Heart right ventricle (tissue), 16 donors: ENCODE measurements at places on chromosomes 6 and 20.

- DNase-seq, result no peak
Observed at GRCh38 chr6:109927052-109927451, 51.1 kb upstream of the GPR6 start.

DNA sequence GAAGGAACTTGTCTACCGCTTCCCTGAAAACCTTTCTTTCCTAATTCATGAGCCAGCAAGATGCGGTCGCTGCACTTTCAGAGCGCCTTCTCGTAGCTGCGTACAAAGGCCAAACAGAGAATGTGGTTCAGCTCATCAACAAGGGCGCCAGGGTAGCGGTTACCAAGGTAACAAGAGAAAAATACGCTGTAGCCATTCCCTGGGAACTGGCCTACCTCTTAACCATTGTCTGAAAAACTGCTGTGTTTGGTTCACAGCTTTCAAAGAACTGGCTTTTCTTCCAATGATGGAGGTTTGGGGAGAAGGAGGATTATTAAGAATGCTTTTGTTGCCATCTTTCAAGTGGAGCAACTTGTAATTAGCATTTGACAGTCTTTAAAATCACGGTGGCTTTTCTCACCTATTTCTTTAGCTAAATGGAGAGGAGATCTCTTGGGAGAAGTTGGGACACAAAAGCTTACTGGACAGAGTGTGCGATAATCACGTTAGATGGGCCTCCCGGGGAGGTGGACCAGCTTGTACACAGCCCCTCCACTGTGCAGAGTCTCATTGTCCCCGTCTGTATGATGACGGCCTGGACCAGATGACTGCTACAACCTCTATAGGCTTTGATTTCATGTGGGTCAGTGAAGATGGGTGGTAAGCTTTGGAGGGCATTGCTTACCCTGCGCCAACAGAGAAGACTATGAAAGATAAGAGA is 71.5 kb downstream of the LYRM2 start:
- no peak for DNase-seq

DNA sequence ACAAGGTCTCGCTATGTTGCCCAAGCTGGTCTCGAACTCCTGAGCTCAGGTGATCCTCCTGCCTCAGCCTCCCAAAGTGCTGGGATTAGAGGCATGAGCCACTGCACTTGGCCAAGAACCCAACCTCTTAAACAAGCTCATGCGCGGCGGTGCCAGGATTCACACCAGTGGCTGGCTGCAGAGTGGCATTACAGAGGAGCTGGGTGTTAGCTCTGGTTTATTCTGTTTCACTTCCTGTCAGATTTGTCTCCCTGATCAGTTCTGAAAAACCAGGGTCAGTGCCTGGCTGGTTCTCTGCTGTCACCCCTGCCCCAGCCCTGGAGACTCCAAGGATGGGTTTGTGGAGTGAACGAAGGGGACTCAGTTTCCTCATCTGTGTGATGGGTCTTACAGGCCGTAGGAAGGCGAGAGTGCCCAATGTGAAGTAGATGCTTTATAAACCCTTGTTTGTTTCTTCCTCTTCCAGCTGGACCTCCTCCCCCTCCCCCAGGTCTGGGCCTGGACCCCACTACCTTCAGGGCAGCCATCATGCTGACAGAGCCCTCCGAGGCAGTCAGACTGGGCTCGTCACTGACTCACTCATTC is 63.4 kb downstream of the UBE2V1 start:
- no peak for DNase-seq

DNA sequence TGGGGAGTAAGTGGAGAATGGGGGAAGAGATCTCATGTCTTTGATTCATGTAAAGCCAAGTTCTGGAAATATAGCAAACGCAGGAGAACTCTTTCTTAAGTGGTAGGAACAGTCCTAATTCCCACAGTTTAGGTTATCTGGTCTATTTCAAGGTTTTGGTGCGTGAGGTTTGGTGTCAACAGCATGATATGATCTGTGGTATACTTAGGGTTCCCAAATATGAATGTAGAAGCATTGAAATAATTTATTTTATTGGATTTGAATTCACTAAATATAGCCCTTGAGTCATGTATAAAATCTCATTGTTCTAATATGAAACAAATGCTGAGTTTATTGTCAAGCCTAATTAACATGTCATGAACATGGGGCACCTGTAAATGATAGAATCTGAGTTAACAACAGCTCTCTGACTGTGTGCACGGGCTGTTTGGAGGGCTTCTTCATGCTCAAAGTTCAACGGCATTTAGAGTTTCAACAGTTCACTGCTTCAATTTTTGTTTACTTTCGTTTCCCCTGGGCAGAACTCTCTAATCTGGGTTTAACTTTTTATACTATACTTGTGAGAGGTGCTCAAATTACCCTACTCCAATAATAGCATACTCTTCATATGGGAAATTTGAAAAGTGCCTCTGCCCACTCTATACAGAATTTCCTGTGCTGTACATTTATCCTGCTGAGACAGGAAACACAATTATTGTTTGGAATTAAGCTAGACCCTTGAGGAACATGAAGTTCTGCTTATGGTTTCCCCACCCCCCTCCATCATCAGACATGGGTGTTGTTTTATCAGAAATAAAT is 236.3 kb upstream of the ZNF217 start:
- DNase-seq, result no peak

DNA sequence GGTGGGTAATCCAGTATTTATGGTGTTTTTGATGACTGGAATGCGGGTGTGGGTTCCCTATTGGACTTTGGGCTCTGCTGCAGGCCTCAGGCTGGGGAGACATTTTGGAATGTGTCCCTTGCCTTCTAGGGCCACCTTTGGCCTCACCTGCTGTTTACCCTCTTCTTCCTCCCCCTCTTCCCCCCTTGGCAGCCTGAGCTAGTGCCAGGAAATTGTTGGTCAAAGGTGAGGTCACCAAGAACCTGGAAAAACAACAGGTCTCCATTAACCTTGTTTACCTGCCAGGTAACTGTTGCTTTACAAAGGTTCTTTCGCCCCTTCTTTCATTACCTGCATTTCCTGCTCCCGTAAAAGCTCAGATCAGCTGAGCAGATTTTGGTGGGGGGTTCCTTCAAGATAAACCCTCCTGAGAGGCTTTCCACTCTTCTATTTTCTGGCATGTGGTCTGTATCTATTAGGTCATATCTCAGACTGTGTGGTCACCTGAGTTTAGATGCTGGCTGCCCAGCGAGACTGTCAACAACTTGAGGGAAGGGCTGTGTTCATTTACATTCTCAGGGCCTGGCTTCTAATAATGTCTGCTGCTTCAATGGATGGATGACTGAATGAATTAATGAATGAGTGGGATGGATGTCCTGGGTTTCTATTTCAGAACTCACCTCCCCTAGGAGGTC is 34.7 kb downstream of the VEGFA start:
- DNase-seq, result no peak

- no peak for DNase-seq
Observed at GRCh38 chr6:44481760-44482159, 94.3 kb downstream of the CDC5L start.

DNA sequence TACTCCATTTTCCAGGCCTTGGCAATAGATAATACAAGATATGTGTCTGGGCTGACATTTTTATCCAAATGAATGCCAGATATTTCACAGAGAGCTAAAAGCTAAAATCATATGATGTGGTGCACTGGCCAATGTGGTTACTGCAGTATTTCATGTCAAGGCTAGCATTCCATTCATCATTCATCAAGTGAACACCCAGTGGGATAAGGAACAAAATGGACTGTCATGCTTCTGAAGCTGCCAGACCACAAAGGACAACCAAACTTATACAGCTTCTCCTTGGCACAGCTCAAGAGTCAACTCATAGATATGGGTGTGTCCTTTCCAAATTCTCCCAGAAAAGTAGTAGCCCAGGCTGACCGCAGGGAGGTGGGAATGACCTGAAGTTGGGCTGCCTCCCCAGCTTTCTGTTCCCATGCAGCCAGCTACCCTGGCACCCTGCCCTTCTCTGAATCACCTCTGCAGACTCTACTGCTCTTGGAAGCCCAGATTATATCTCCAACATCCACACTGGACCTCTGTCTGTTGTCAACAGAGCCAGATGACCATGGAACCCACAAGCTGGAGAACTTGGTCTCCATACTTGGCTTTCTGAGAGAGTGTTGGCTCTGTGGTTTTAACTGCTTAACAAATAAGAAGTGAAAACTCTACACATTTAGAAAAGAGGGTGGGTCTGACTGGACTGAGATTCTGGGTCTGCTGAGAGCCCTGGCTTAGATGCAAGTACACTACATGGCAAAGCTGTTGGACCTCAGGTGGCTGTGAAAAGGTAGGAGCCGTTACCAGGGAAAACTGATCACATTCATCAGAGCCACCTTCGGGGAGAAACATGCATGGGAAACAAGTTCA is 122.8 kb downstream of the ALDH8A1 start:
- peak; percentile 51 for DNase-seq

GRCh38 chr6:160116411-160116810 is 5.2 kb upstream of the SLC22A1 start:
- no peak for DNase-seq

GRCh38 chr6:100881707-100882040 is 545 bp upstream of the ASCC3 start:
- DNase-seq, result no peak

DNA sequence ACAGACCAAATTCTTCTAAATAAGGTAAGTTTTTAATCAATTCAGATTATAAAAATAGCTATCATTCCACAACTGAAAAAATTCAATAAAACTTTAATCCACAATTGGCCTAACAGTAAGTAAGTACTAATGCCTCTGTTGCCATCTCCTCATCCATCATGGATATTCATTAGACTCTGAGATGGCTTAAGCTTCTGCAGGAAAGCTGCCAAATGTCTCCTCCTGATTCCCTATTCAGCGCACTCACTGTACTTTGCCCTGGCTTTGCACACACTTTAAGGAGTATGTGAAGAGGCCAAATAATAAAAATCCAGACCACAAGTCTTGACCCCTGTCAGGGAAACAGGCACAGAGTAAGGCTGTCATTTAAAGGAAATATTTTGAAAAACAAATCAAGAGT is 23.6 kb downstream of the PGM3 start:
- DNase-seq, result no peak

- no peak for DNase-seq
Observed at GRCh38 chr6:4225161-4225872, 89.9 kb upstream of the ECI2 start.

DNA sequence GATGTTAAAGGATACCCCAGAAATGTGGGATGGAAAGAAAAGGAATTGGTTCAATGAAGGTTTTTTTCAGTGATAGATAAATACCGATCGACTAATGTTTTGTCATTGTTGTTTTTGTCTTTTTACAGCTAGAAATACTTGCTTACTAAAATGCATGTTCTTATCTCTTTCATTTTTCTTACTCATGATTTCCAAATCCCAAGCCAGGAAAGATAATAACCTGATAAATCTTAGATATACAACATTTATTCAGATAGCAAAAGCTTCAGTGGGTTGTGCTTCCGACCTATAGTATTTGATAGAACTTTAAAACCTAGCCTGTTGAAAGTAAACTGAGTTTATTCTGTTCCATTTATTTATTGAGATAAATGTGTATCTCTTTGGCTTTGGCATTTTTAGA is 187.5 kb downstream of the EDN1 start:
- DNase-seq, result no peak

DNA sequence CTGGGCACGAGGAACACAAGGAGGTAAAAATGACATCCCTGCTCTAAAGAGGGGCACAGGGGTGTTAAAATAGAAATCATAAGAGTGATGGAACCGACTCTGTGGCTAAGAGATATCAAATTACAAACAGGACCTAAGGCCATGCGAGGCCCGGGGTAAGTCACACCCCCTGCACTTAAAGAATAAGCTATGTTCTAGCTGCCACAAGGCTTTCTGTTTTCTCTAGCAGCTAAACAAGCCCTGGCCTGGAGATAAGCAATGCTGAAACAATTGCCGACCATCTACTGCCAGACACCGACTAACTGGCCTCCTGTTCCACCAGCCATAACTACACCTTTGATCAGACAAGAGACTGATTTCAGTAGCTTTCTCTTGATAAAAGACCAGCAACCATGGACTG is 32.4 kb downstream of the MDGA1 start:
- DNase-seq, result no peak

DNA sequence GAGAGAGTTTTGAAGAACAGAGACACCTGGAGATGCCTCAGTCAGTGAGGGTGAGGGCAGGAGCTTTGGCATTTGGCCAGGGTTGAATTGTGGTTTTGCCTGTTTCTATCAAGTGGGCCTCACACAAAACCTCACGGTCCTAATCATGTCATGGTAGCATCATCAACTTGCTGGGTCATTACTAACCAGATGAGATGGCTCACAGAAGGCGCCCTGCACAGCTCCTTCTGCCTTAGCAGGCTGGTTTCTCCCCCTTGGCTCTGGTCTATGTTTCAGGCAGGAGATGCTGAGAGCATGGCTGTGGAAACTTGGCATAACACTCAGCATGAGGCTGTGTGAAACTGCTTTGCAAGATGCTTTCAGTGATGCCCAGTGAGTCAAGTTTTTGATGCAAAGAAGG is 99.3 kb downstream of the LRRC1 start:
- no peak for DNase-seq

GRCh38 chr6:31908791-31909190 is 6.9 kb upstream of the ZBTB12 start:
- no peak for DNase-seq

DNA sequence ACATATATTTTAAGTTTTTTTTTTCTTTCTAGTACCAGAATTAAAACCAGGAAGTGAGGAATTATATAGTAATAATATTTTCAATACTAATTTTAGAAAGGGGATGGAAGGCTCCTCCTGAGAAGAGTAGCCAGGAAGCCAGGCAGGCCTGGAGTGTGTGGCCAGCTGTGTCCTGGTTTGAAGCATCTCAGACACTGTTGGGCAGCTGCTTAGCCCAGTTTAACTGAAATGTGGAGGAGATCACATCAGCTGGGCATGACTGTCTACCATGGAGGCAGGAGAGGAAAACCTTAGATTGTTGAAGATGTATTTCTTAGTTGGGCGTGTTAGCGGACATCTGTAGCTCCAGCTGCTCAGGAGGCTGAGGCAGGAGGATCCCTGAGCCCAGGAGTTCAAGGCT is 142.2 kb downstream of the ARID1B start:
- DNase-seq, result no peak

DNA sequence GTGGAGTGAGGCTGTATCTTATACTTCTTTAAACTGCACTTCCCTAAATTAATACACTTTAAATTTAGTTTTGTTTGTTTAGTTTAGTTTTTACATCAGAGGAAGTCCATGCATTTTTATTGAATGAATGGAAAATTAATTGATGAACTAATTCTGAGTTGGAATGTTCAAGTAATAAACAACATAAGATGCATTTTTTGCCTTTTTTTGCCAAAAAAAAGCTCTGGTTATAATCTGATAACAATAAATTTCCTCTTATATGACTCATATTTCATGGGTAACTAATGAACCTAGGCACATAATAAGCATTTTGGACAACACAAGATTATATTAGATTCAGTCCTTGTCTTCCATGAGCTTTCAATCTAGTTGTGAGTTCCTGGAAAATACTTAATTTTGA is 323.1 kb downstream of the CENPW start:
- no peak for DNase-seq

GRCh38 chr6:170062209-170062914 is 228.5 kb downstream of the DLL1 start:
- DNase-seq, result peak; percentile 3
